ENCODE measurements at places on chromosomes 1 and 21.

- no peak for DNase-seq
Observed at GRCh38 chr21:41364308-41364707, 2.5 kb downstream of the MX2 start.

DNA sequence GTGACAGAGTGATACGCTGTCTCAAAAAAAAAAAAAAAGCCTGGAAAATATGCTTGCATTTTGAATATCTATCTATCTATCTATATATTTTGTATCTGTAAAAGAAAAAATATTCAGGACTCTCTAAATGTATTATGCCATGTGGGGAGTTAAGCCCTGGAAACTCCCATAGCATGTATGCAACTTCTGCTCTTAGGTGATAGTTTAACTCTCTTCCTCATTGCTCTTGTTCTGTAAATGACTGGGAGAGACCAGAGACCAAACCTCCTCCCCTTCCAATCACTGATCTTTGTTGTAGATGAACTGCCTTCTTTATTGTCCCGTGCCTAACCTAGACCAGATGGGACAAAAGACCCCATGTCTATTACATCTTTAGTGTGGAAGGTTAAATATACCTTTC is 37.6 kb upstream of the CAMTA1 start:
- no peak for DNase-seq

- DNase-seq = no peak
Observed at GRCh38 chr1:194598098-194598497, 1411.7 kb upstream of the B3GALT2 start.

GRCh38 chr21:22352088-22352487 is 1353.9 kb downstream of the NCAM2 start:
- no peak for DNase-seq

GRCh38 chr1:165570078-165570477 is 26.3 kb downstream of the LRRC52 start:
- DNase-seq = no peak

GRCh38 chr1:52683367-52683940 is 14.7 kb downstream of the COA7 start:
- no peak for DNase-seq

GRCh38 chr1:26602378-26602959 is 72.9 kb downstream of the RPS6KA1 start:
- DNase-seq = no peak

DNA sequence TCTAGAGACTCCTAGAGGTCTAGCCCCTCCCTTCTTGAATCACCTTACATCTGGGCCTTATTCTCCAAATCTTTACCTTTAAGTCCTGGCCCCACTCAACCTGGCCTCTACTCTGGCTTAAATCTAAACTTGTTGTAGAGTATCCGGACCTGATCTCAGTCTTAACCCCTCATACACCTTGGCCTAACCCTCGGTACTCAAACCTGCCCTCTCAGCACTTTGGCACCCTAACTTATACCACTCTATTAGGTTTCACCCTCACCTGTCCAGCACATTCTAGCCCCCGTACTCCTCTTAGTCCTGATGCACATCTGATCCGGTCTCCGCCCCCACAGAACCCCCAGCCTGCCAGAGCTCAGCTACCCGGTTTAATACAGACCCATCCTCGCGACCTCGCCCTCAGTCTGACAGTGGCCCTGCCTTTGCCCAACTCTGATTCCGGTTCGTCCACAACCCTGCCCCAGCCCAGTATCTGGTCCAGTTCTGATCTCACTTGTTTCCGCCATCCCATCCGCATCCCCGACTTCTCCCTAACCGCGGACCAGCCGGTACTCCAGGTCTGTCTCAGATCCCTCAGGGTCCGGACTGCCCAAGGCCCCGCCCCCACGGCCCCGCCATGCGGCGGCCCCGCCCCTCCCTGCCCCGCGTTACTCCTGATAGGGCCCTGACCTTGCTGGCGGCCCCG is 1.5 kb downstream of the TRIM62 start:
- DNase-seq = peak; percentile 56

GRCh38 chr1:147665521-147665920 is 4.8 kb downstream of the ACP6 start:
- no peak for DNase-seq

GRCh38 chr1:14782741-14783591 is 184.5 kb downstream of the KAZN start:
- DNase-seq = no peak

- no peak for DNase-seq
Observed at GRCh38 chr1:22164841-22165808, 22.2 kb upstream of the WNT4 start.

- DNase-seq = no peak
Observed at GRCh38 chr1:113142791-113143190, 69.8 kb downstream of the LRIG2 start.

GRCh38 chr1:204872262-204872881 is 1.7 kb downstream of the NFASC start:
- no peak for DNase-seq

DNA sequence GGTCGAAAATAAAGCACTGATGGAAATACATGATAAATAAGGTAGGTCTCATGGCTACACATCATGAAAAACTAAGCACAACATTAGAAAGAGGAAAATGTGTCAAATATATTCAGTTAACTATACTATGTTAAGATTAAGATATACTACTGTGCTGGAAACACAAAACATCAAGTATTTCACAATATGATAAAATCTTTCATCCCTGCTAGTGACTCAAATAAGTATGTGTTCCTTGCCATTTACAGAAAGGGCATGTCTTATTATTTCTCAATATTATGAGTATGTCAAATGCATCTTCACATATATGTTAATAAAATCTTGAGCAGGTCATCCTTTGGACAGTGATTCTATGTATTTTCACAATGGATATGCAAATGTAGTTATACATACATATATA is 1260.1 kb upstream of the ADGRL2 start:
- no peak for DNase-seq

DNA sequence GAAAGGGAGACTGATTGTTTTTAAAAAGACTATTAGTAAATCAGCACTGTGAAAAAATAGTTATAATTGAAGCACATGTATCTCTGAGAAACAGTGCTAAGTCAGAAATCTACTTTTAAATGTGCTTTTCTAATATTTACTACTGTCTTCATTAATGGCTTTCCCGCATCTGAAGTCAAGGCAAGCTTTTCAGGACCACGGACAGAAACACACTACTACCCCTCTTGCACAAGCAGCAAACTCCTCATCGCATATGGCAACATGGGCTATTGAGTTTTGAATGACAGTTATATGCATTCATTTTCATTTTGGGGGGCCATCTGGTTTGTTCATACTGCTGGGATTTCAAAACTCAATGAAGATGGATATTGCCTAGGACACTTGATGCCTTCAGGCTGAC is 433.4 kb upstream of the CAMK1G start:
- no peak for DNase-seq

GRCh38 chr1:107254306-107254705 is 113.5 kb downstream of the NTNG1 start:
- DNase-seq = no peak

DNA sequence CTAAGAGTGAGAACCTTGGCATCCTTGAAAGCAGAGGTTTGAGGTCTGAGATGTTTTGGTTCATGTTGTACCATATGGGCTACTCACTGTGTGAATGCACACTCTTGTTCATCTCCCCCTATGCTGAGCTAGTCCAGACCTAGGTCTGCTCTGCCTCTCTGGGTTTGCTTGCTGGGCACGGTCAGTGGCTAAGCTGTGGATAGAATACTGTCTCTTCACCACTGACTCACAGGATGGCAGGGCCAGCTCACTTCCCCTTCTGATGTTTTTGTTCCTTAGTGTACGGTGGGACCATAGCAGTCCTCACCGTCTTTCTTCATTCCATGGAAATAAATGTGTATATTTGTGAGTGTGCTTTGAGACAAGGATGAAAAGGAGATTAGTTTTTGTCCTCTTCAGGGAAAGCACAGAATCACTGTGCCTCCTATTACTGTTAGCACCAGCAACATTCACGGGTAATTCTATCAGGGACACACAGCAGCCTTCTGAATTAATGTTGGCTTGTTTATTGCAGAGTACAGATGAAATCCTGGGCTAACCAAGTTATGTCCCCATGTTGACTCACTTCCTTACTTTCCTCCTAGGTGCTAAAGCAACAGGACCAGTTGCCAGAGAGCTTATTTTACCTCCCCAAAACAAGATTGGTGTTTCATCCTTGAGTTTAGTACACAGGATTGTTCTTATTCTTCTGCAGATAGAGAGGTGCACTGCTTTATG is 56.9 kb upstream of the IVNS1ABP start:
- no peak for DNase-seq

- DNase-seq = no peak
Observed at GRCh38 chr1:41158147-41158875, 83.8 kb downstream of the SCMH1 start.

GRCh38 chr1:161985301-161985822 is 38.3 kb downstream of the OLFML2B start:
- DNase-seq = no peak

GRCh38 chr1:210978974-210979354 is 155.0 kb downstream of the KCNH1 start:
- no peak for DNase-seq

GRCh38 chr1:47213230-47213963 is 18.6 kb downstream of the TAL1 start:
- DNase-seq = no peak

GRCh38 chr1:30133414-30134055 is 589.9 kb downstream of the MATN1 start:
- no peak for DNase-seq

DNA sequence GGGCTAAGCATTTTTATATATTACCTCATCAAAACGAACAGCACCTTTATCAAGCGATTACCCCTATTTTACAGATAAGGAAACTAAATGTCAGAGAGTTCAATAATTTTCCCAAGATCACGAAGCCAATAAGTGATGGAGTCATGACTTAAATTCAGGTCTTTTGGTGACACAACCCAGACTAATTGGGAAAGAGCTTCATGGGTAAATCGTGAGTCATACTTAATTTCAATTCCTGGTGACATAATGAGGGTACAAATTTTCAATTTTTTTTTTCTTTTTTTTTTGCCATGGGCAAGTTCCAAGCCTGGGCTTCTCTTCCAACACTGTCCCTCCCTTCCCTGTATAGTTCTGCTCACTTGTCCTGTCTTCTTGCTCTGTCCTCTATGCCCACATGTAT is 30.1 kb upstream of the IL10 start:
- DNase-seq = no peak

GRCh38 chr1:212127221-212127620 is 91.7 kb downstream of the DTL start:
- DNase-seq = no peak

DNA sequence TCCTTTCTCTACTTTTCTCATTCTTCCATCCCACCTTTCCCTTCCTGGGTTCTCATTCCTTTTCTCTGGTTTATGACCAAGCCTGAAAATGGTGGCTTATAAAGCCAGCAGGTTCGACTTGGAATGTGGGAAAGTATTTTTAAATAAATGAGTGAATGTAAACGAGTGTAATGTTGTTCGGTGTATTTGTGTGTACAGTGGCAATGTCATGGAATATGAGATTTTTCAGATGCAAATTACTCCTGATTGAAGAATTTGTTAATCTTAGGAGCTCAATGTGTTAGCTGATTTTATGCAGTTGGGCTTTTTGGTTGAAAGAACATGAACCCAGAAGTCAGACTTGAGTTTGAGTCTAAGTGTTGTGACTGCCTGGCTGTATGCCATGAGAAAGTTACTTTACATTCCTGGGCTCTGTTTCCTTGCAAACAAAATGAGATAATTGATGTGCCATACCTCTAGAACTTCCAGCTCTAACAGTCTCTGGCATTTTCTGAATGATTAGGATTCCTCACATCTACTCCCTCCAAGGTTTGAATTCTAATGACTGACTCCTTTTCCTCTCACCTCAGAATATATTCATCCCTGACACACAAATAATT is 6.6 kb downstream of the SGIP1 start:
- DNase-seq = no peak

- no peak for DNase-seq
Observed at GRCh38 chr1:226983992-226984364, 43.9 kb downstream of the COQ8A start.

DNA sequence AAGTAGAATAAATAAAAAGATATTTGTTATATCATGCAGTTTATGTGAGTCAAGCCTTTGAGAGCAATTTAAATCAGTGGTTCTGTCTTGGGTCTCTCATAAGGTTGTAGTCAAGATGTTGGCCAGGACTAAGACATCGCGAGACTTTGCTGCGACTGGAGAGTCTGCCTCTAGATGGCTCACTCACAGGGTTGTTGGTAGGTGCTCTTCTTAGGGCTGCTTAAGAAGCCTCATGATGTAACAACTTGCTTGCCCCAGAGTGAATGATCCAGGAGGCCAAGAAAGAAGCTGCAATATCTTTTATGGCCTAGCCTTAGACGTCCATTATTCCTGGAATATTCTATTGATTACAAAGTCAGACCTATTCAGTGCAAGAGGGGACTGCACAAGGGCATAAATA is 73.1 kb upstream of the CACHD1 start:
- no peak for DNase-seq

GRCh38 chr1:85447006-85447943 is 17.7 kb downstream of the DDAH1 start:
- DNase-seq = no peak

DNA sequence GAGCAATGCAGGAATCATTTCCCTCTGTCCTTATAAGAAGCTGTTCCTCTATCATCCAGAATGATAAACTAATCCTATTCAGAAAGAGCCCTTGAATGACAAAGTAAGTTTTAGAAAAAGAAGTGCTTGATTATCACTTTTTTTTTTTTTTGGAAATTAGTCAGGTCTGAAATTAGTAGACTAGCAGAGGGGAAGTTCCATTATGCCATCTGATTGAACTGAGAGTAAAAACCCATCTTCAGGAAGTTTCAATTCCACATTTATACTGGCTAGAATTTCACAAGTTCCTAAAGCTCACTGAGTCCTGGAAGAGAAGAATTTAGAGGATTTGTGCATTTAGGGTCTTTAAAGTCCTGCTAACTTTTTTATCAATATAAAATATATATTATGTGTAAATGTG is 128.8 kb upstream of the COA6 start:
- DNase-seq = no peak

GRCh38 chr1:109091839-109092193 is 1.3 kb downstream of the TMEM167B start:
- no peak for DNase-seq

GRCh38 chr21:45039317-45040156 is 34.8 kb upstream of the ADARB1 start:
- no peak for DNase-seq

GRCh38 chr1:77847621-77848080 is 40.8 kb upstream of the NEXN start:
- DNase-seq = no peak

DNA sequence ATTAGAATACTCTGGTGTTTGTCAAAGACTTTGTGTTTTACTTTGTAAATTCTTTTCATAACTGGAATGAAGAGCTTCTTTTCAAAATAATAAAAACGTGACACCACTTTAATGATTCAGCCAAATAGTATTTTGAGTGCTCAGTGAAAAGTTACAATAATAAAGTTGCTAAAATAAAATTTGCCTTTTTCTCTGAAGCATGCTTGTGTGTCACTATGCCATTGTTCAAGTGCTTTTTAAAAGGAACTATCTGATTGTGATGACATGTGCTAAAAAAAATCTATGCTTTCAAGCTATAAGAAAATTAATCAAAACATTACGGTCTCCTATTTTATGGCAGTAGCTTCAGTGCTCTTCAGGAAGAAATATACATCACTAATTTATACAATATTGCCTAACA is 1290.5 kb upstream of the B3GALT2 start:
- no peak for DNase-seq

GRCh38 chr1:244897476-244898254 is 33.3 kb upstream of the HNRNPU start:
- no peak for DNase-seq

Data from right kidney (tissue), 9 donors.